ENCODE measurements at places on chromosomes 5 and 9.

- no peak for DNase-seq
Observed at GRCh38 chr5:16674750-16675149, 58.0 kb upstream of the RETREG1 start.

DNA sequence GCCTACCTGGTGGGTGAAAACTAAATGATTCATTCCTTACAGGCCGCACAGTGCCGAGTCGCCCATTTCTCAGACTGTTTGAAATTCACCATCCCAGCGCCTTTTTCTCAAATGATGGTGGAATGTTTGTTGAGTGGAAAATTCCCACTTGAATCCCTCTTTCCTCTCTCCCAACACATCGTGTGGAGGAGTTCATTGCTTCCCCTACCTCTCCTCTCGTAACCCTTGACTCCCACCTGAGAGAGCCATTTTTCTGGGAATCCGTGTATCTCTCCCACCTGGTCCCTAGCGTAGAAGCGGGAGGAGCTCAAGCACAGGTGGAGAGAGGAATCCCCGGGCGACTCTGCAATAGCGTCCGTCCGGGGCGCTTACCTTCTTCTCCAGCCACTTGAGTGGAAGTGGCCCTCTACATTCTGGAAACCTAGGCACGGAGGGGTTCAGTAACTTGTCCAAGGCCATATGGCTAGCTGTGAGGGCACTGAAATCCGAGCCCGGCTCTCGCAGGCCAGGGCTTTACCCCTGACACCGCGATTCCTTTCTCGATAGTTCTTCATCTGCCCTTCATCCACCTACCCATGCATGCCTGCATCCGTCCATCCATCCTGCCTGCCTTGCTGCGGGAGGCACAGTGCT, 683 bp downstream of the OSMR start:
- no peak for DNase-seq

GRCh38 chr9:111572950-111573604, 26.4 kb downstream of the PTGR1 start:
- no peak for DNase-seq

- DNase-seq, result no peak
Observed at GRCh38 chr9:6153425-6153824, 62.2 kb upstream of the IL33 start.
